Activated CD4-positive, alpha-beta T cell treated with anti-CD3 and anti-CD28 coated beads for 24 hours (primary cell): ENCODE measurements at places on chromosomes 5 and 9.

DNA sequence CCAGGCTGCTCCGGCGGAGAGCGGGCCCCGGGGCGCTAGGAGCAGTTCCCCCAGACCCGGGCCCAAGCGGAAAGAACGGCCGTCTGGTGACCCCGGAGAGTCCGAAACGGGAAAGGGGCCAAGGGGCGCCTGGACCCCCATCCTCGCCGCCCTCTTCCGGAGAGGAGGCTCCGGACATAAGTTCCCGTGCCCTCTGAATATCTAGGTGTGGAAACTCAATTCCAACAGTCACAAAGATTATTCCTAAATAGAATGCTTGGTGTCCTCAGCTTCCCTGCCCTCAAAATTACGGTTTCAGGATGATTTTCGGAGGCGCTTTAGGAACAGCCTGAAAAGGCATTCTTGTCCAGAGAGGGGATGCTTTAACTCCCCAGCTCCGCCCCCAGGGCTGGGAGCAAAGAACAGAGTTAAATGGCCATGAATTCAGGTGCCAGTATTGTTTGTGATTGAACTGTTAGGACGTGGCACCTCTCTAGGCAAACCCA is 681 bp upstream of the LHFPL2 start:
- no peak for DNase-seq

GRCh38 chr5:57491369-57491965 is 8.9 kb upstream of the ACTBL2 start:
- DNase-seq: no peak

- DNase-seq: no peak
Measured at GRCh38 chr9:110109333-110110092, 98.4 kb downstream of the C9orf152 start.

GRCh38 chr5:130055572-130055971 is 151.3 kb downstream of the CHSY3 start:
- DNase-seq: no peak

GRCh38 chr9:126790561-126790960 is 14.3 kb upstream of the ZBTB43 start:
- DNase-seq: no peak

- DNase-seq: no peak
Measured at GRCh38 chr9:68705531-68706362, 707 bp downstream of the PIP5K1B start.

GRCh38 chr9:18077941-18078678 is 395.8 kb upstream of the ADAMTSL1 start:
- no peak for DNase-seq

DNA sequence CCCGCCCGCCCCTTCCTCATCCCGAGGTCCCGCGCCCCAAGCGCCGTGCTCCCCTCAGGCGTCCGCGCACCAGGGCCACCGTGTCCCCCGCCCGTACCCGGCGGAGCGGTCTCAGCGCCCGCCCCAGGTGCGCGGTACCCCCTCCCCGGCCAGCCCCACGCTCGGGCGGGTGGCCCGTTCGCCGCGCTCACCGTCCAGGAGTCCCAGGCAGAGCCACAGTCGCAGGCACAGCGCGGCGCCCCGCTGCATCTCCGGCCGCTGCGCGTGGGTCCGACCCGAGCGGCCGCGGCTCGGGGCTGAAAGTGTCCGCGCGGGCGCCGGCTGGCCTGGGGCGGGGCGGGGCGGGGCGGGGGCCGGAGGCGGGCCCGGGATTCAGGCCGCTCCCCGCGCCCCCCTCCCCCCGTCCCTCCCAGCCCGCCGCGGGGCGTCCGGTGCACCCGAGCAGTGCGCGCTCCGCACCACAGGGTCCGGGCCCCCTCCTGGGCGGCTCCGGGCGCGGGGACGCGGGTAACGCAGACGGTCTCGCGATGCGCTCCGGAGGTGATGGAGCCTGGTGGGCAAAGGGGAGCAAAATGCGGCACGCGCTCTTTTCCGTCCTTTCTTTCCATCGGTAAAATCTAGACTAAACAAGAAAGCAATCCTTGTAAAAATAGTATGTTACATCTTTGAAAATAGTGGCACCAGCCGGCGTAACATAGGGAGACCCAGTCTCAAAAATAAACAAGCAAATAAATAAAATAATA is at the start of gene FLT4:
Gene FLT4 (minus strand): TSS at position 304 of the 743 bp plus-strand sequence. CDS start 55 bp downstream, at position 249.
- no peak for DNase-seq

DNA sequence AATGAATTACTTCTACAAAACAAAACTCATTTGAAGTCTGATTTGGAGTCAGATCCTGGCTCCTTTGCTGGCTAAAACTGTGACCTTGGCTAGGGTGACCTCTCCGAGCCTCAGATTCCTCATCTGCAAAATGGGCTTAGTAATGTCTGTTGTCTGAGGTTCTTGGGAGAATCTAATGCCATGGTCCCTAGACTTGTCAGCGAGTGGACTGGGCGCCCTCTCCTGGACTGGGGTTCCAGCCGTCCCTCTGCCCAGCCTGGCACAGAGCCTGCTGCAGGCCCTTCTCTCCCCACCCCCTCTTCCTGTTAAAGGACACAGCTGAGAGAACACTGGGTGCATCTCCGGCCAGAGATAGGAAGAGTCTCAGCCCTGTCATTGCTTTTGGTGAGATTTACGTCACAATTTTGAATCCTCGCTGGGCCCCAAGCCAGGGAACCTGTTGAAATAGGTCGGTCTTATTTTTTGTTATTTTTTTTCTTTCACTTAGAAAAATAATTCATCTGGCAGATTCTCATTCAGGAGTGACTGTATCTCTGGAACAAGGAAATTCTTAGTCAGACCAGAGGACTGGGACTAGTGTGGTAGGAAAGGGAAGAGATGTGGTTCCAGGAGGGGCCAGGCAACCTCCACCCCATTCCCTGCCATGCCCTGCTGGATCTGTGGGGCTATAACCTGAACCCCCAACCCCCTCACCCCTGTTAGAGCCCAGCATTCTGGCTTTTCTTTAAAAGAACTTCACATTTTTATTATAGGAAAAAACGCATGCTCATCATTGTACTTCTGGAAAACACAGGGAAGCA is 48.2 kb upstream of the RPL26L1 start:
- DNase-seq: no peak

GRCh38 chr9:134285215-134285845 is 40.9 kb upstream of the RXRA start:
- DNase-seq: no peak

- DNase-seq: no peak
Measured at GRCh38 chr9:74960561-74960960, 7.8 kb upstream of the C9orf40 start.

DNA sequence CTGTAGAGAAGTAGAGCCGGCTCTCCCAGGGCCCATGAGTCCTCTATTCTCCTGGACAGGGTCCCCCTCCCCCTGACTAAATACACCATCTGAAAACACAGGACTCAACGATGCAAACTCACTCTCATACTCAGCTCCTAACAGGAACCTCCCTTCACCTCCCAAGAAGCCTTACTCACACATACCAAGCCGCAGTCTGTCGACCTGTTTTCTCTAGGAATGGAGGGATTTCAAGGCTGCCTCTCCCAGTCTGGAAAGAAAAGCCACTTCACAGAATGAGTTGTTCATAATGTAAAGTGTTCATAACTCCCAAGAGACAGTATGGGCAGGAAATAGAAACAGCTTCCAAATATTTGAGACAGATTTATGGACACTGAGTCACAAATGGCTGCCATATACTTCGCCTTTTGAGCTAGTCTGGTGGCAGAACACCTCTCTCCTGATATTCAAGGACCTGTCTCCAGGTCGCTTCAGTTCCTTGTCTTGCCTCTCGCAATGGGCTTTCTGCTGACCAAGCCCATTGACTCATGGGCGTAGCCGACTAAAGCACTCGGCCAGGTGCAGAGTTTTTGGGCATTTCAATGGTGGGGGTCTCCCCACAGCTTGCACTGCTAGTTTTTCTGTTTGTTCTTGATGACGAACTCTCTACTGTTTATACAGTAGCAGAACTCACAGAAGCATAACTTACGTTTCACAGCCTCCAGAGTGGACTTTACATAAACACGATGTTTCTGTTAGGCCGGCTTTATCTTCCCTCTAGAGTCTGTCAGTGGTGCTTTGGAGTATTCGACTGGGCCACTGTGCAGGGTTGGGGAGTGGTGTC is 25.0 kb upstream of the IL17B start:
- DNase-seq: no peak
